ENCODE measurements at places on chromosomes 3 and 15. TPM values are rescaled to one million over a fixed set of nuclear protein-coding genes. Genes with fewer than 3 reads are reported as not detected.
A peak's percentile ranks its signal among the peaks of the same experiment; 100 is the strongest.

The DPPA2 gene
- not detected for total RNA-seq

The EFL1 gene
- total RNA-seq = 14.4 TPM

The GABPB1 gene
- total RNA-seq = 21.7 TPM

The ARL13B gene
- total RNA-seq = 20.2 TPM

The DET1 gene
- 3.7 TPM for total RNA-seq

The SLC9C1 gene
- not detected for total RNA-seq

The MELTF gene
- 202 TPM for total RNA-seq

The RFX7 gene
- 12.6 TPM for total RNA-seq

The SLC24A5 gene
- not detected for total RNA-seq

The ULK3 gene
- 46.6 TPM for total RNA-seq

The PPP1R14D gene
- 0.55 TPM for total RNA-seq

The SLC12A1 gene
- not detected for total RNA-seq

The TRPM1 gene
- not detected for total RNA-seq

The EPHA3 gene
- total RNA-seq = not detected

The ANKUB1 gene
- total RNA-seq = not detected

GRCh38 chr3:46300461-46300789, 53.5 kb upstream of the CCR2 start:
- DNase-seq = no peak

DNA sequence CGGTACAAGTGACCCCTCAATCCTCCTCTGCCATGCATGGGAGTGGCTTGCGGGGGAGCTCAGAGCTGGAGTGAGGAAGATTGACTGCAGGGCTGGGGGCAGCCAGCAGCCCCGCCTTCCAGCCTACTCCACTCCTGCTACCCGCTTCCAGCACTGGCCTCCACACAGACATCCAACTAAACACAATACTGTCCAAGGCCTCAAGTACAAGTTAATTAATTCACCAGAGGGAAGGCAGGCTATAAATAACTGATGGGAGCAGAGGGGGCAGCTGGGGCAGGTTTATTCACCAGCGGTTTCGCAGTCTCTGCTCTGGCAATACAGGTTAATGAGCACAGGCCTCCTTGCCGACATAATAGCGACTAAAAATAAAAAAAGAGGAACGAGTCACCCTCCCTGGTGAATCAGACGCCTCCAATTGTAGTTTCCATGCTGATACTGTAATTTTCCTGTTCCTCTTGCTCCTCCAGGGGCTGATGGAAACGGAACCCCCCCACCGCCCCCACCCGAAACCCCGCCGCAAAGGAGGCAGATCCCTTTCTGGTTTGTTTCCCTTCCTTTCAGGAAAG, 166.4 kb upstream of the TLE3 start:
- DNase-seq = peak; percentile 49

DNA sequence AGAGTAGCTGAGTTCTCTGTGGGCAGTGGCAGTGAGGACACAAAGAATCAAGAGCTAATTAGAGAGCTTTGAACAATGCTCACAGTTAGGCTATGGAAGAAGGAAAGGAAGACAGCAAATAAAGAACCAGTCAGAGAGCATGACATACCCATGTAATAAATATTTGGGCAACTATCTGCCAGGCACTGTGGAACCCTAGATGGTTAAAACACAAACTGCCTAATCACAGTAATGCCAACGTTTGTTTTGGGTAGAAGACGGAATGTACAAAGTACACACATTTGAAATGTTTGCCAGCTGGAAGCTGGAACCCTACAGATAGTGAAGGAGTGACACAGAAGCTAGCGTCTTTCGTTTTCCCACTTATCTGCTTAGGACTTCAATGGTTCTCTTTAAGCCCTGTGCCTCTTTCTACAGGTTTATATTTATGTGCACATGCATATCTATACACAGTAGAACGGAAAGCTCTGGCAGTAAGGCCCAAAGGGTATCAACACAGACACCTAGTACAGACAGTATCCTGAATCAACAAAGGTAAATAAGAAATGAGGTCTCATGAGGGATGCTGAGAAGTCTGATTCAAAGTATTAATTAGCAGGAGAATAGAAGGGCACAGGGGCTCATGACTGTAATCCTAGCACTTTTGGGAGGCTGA, 44.6 kb downstream of the ANKRD28 start:
- no peak for DNase-seq

- no peak for DNase-seq
These were observed 128.2 kb downstream of the SCAPER start for GRCh38 chr15:76776969-76777368.

GRCh38 chr3:20340324-20340928, 154.4 kb upstream of the SGO1 start:
- peak; percentile 58 for DNase-seq

GRCh38 chr3:150599611-150600297, 3.4 kb upstream of the SELENOT start:
- DNase-seq = peak; percentile 73

- DNase-seq = no peak
These were observed 35.9 kb upstream of the PTPN23 start for GRCh38 chr3:47344971-47345370.

GRCh38 chr15:34214135-34214534, 4.2 kb upstream of the KATNBL1 start:
- no peak for DNase-seq

- DNase-seq = no peak
These were observed 20.9 kb downstream of the SHOX2 start for GRCh38 chr3:158085358-158085757.

DNA sequence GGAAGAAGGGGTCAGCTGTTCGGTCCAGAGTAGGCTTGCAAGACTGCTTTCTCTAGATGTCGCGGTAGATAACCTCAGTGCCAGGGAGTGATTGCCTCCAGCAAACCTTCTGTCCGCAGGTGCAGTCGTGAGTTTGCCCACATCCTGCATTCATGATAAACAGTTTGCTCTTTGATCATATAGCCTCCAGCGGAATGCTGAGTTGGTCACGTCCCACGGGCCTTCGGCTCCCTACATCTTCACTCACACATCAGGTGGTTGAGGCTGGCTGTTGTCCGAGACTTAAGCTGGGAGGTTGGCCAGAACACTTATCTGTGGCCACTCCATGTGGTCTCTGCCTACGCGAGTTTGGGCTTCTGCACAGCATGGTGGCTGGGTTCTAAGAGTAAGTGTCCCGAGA, 62.1 kb upstream of the NR2C2 start:
- DNase-seq = peak; percentile 89

DNA sequence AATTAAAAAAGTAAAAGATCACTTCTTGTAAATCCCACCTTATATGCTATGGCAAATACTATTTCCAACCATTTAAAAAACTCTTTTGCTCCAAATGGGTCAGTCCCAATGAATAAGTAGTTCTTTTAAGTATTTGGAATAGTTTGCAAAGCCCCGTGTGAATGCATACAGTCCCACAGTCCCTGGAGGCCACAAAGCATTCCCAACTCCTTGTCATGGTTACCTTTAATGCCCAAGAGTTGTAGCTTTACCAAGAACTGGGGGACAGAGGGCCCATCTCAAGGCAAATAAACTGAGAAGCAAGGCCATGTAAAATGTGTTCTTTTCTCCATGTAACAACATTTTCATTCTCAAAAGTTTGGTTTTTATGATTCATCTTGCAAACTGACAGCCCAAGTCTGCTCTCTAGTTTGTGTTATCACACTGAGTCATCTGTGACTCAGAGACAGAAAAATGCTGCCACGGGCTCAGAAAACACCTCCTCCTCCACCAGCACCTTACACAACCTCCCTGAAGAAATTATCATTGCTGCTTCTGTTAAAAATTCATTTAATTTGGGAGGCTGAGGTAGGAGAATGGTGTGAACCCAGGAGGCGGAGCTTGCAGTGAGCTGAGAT, 336.2 kb downstream of the ERC2 start:
- DNase-seq = peak; percentile 51

DNA sequence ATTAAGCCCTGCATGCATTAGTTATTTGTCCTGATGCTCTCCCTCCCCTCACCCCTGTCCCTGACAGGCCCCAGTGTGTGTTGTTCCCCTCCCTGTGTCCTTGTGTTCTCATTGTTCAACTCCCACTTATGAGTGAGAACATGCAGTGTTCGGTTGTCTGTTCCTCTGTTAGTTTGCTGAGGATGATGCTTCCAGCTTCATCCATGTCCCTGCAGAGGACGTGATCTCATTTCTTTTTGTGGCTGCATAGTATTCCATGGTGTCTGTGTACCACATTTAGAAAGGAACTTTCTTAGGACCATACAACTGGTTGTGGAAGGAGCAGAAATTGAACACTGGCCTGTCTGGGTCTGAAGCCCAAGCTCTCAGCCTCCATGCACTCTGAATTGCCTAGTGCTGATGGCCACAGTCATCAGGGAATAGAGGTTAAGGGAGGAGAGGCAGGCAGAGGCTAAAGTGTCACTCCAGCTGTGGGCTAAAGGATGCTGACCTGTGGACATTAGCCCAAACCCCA, 138.5 kb downstream of the FNDC3B start:
- no peak for DNase-seq

DNA sequence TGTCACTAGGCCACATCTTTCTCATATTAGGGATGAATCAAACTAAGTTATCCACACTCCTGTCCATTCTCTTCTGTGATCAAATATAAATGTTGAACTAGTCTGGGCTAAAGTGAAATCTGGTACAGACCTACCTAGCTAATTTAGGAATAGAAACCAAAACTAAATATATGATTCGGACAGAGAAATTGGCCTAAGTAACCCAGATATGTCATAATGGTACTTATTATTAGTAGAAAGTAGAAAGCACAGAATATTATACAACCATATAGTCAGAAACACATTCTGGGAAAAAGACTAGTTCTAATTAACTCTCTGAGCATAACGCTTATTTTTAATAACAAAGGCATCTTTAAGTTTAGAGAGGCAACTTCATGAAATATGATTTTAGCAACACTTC, 389.0 kb downstream of the LSAMP start:
- DNase-seq = no peak

- DNase-seq = no peak
These were observed 625.2 kb upstream of the GBE1 start for GRCh38 chr3:82386647-82387046.

GRCh38 chr3:146539315-146539714, 5.1 kb downstream of the PLSCR1 start:
- no peak for DNase-seq

DNA sequence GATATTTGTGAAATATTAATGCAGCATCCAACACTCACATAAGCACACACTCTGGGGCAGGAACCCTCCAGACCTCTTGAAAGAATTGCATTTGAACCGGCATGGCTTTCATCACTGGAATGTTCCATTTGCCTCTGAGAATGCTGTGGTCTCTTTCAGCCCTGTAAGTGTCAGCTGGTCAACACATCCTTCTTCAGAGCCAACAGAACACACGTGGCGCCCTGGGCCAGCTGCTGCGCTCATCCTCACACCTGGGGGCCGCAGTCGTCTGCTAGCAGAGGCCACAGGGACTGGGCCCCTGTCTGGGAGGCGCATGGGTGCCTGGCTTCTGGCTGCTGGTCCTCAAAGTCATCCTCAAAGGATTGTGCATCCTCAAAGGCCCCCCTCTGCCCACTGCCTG, 71.4 kb upstream of the HERC1 start:
- DNase-seq = no peak

GRCh38 chr3:170584585-170585007, 1.3 kb downstream of the SLC7A14 start:
- peak; percentile 64 for DNase-seq

DNA sequence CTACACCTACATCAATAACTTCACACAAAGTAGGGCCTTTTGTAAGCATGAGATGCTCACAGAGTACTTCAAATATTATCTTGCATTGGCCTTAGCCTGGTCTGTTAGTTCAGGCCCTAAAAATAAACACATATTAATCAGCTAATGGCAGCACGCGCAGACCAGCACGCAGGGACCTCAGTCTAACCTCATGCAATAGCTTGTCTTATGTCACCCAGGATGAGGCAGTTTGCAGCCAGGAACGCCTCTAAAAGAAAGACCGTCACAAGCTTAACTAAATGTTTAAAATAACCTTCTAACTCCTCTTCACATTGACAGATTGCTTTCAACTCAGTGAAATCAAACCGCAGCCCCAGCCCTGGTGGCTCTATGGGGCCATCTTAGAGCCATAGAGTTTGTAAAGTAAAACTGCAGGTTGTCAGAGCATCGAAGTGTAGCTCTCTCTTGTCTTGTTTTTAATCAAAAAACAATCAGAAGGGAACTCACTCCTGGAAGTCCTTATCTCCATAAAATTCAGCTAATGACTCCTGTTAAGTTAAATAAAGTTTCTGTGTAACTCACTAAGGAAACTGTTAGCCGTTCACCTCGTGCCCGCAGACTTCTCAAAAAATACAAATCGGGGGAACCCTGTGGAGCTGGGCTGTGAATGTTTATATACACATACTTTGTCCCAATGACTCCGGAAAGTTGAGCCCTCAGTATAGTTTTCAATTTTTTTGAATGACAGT, 212.6 kb downstream of the CDIN1 start:
- DNase-seq = no peak

DNA sequence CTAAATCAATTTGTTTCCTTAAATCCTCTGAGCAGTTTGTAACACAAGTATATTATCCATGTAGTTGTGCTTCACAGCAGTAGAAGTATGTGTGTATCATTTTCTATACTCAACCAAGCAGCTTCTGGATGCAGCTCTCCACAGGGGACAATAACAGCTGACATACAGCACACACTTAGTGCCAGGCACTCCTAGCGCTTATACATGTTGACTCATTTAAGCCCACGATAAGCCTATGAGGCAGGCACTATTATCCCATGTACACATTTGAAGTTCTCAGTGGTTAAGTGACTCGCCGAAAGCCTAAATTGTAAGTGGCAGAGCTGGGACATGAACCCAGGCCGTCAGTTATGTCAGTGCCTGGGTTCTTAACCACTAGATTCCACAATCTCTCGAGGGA, 20.3 kb upstream of the LPP start:
- no peak for DNase-seq

- no peak for DNase-seq
These were observed 12.5 kb downstream of the PLCD1 start for GRCh38 chr3:38016847-38017444.

DNA sequence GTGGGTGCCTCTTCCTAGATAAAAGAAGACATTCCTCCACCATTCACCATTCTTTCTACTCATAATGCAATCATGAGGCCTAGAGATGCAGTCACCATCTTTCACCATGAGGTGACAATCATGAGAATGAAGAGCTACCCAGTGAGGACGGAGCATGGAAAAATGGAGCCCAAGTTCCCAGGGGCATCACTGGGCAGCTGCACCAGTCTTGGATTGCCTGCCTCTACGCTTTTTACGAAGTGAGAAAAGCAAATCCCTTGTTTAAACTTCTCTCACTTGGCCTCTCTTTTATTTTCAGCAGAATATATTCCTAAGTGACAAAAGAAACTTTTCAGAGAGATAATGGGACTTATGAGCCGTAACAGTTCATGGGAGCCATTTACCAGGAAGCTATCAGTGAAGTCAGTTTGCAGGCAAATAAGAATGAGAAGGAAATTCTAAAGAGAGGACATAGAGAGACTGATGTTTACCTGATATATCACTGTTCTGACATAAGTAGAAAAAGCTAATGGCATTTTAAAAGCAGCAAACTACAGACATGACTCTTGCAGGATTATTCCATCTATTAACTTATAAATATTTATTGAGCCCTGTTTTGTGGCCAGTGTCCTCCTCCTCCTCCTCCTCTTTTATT, 90.0 kb upstream of the CPNE4 start:
- DNase-seq = no peak

GRCh38 chr15:59060348-59060747, 44.6 kb upstream of the CCNB2 start:
- no peak for DNase-seq
